ENCODE measurements at places on chromosomes 7 and 10. TPM values are rescaled to one million over a fixed set of nuclear protein-coding genes. Genes with fewer than 3 reads are reported as not detected.

Gene PRRT4
- polyA plus RNA-seq: not detected

Gene BZW2
- 71.2 TPM for polyA plus RNA-seq

Gene SEPHS1
- 14.7 TPM for polyA plus RNA-seq

Gene ADK
- 379 TPM for polyA plus RNA-seq

Gene LDB1
- polyA plus RNA-seq: 33.6 TPM

Gene OPN4
- not detected for polyA plus RNA-seq

Gene ARHGEF35
- polyA plus RNA-seq: 5.1 TPM

Gene CCDC172
- polyA plus RNA-seq: not detected

Gene AKR1E2
- not detected for polyA plus RNA-seq

Gene TMEM139
- polyA plus RNA-seq: not detected

Gene SPDYE8
- 0.19 TPM for polyA plus RNA-seq

Gene HOXA3
- not detected for polyA plus RNA-seq

Gene COL17A1
- polyA plus RNA-seq: not detected

Gene ARF5
- polyA plus RNA-seq: 126 TPM

Gene KIFBP
- 4.3 TPM for polyA plus RNA-seq

Gene DGKI
- polyA plus RNA-seq: not detected

Gene NPSR1
- polyA plus RNA-seq: not detected

Gene MDFIC
- polyA plus RNA-seq: 36.9 TPM

Gene AS3MT
- polyA plus RNA-seq: not detected

Gene CFTR
- not detected for polyA plus RNA-seq

Gene AIFM2
- 2.1 TPM for polyA plus RNA-seq

Gene KIN
- polyA plus RNA-seq: 5.6 TPM

Gene DUS4L
- polyA plus RNA-seq: 10.0 TPM

Gene ITGB8
- not detected for polyA plus RNA-seq

Gene ZNF248
- polyA plus RNA-seq: 4.8 TPM

Gene SAP25
- not detected for polyA plus RNA-seq
